ENCODE measurements at places on chromosomes 5 and 9.

GRCh38 chr9:5582835-5583195 is 46.1 kb upstream of the RIC1 start:
- peak; percentile 80 for DNase-seq

DNA sequence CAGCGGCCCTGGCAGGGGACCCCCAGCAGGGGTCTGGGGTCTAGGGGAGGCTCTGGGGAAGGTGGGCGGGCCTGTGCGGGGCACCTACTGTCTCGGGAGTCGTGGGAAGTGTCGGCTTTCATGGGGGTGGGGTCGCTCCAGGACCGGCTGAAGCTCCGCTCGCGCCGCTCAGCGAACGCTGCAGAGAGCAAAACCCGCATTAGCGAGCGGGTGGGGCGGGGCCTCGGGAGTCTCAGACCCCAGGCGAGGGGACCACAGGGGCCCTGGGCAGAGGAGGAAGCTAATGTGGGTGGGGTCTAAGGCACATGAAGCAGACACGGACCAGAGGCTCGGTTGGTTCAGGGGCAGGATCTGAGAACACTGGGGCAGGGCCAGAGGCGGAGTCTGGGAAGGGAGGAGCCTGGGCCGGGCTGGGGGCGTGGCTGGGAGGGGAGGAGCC is 5.5 kb downstream of the NSMF start:
- peak; percentile 44 for DNase-seq

GRCh38 chr9:13033959-13034693 is 245.4 kb downstream of the MPDZ start:
- DNase-seq = peak; percentile 65

DNA sequence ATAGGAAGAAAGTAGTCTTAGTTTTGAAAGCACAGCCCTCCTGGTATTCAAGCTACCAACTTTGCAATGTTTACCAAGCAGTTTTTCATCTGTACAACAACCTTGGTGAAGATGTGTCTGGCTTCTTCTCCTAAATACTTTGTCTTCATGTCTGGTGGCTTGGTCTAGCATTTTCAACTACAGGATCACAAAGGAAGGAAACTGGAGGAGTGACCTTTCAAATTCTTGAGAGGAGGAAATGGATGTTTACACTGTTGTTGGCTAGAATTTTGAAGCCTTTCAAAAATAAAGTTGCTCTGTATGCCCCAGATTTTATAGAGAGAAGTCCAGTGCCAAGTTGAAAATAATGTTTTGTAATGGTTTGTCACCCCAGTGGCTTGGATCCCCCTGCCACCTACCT is 16.3 kb downstream of the PAM start:
- DNase-seq = no peak

- DNase-seq = peak; percentile 39
Observed at GRCh38 chr5:136840601-136841000, 475.3 kb upstream of the TRPC7 start.

- DNase-seq = no peak
Observed at GRCh38 chr5:103523319-103523718, 39.3 kb downstream of the NUDT12 start.

GRCh38 chr9:100070104-100071041 is 28.4 kb downstream of the ERP44 start:
- DNase-seq = no peak

DNA sequence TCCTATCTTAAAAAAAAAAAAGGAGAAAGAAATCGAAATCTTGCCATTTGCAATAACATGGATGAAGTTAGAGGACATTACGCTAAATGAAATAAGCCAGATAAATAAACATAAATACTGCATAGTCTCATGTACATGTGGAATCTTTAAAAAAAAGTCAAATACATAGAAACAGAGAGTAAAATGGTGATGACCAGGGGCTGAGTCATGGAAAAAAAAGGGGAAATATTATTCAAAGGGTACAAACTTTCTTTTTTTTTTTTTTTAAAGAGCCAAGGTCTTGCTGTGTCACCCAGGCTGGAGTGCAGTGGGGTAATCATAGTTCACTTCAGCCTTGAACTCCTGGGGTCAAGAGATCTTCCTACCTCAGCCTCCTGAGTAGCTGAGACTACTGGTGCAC is 310.1 kb downstream of the ZNF608 start:
- DNase-seq = no peak

- peak; percentile 59 for DNase-seq
Observed at GRCh38 chr5:35230038-35230611, at the start of gene PRLR. PRLR (minus strand) TSS chr5:35230487; CDS start chr5:35089620, 140,867 bp downstream.

DNA sequence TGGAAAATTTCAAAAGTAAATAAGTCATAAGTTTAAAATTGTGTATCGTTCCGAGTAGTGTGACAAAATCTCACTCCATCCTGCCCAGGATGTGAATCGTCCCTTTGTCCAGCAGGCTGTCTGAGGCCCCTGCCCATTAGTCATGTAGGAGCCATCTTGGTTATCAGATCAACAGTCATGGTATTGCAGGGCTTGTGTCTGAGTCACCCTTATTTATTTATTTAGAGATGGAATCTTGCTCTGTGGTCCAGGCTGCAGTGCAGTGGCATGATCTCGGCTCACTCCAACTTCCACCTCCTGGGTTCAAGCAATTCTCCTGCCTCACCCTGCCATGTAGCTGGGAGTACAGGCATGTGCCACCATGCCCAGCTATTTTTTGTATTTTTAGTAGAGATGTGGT is 30.2 kb downstream of the ITGA2 start:
- peak; percentile 89 for DNase-seq

- DNase-seq = no peak
Observed at GRCh38 chr5:124572971-124573370, 173.5 kb downstream of the ZNF608 start.

DNA sequence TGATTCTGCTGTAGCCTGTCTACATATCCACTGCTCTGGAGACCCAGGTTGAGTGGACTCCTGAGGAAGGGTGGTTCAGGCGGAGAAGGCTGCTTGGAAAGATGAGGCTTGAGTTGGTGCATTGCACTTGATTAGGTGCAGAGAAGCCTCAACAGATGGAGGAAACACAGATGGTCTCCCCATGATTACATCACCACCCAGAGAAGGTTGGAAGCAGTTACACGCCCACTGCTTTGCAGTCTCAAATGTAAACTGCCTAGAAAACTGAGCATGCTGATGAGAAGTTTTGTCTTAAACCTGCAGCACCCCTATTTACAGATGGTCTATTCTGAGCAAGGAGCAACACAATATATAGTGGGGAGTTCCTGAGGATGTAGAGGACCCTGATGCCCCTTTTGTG is 266.6 kb downstream of the PIK3R1 start:
- DNase-seq = no peak

- peak; percentile 85 for DNase-seq
Observed at GRCh38 chr5:107486489-107486888, 184.2 kb downstream of the EFNA5 start.

DNA sequence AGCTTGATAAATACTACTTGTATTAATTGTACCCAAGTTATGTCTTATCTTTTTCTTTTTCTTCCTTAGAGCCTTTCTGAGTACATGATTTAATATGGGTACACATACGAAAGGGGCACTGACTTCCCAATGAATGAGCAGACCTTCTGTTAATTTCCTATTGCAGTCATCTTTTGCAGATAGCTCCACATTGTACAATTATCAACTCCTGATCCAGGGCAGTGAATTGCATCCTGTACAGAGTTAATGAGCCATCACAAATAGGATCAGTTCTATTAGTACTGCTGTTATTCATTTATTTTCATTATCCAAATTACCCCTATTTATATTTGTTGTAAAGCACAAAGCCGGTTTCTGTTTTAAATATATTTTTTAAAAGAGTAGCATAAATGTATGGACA is 105.6 kb downstream of the ADAMTSL1 start:
- peak; percentile 3 for DNase-seq

DNA sequence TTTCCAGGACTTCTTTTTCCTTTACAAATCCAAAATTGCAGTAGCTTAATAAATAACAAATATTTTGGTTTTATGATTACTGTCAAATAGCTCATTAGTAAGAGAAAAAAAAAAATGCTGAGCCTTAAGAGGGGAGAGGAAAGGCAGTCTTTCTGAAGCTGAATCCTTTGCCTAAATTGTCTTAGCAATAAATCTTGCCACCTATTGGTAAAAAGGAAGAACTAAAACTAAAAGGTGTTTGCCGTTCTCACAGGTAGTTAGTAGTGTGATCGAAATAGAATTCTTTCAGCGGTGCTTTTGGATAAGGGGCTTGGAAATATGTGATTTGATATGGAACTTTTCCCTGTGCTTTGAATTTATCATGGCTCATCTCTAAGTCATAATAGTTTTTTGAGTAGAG is 31.2 kb downstream of the PIK3R1 start:
- DNase-seq = no peak

DNA sequence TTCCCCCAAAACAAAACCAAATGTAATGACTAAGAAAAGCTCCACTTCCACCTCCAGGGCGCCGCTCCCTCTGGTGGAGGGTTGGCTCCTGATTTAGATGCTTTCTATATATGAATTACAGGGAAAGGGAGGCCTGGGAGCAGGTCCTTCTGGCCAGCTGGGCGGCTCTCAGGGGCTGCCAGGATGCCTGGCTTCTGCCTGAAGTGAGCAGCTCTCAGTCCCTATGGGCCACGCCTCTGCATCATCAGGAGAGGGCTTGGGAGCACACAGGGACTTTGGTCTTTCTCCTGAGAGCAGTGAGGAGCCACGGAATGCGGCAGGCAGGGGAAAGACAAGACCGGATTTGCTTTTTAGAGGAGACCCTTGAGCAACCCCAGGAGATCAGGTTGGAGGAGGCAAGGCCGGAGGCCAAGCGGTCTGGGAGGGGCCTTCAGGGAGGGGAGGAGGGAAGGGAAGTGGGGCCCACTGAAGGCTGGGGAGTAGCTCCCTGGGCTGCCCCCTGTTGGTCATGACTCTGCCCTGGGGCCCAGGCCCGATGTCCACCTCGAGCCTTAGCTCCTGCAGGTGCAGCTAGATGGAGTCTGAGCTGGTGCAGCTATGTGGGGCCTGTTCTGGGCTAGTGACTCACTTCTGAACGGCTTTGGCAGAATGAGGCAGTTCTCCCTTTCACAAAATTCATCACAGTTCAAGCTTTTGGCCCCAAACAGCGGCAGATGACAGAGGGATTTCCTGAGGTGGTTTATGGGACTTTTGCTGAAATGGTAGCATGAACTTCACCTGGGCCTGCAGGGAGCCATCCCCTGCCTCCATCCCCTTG is 11.3 kb upstream of the GRHPR start:
- no peak for DNase-seq

DNA sequence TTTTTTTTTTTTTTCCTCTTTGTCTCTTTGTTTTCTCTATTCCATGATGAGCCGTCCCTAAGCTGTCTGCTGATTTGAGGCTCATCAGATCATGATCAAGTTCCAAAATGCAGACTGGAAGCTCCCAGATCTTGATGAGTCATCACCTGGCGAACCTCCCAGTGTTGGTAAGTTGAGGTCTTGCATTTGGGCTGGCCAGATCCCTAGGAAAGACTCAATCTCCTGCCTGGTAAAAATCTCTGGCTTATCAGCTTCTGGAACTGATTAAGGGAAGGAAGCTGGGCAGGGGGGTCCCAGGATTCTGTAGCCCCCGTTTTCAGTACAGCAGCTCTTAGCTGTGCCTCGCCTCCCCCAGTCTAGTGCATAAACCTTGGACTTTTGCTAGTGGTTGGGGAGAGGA is 69.0 kb downstream of the TSPAN17 start:
- DNase-seq = peak; percentile 57

DNA sequence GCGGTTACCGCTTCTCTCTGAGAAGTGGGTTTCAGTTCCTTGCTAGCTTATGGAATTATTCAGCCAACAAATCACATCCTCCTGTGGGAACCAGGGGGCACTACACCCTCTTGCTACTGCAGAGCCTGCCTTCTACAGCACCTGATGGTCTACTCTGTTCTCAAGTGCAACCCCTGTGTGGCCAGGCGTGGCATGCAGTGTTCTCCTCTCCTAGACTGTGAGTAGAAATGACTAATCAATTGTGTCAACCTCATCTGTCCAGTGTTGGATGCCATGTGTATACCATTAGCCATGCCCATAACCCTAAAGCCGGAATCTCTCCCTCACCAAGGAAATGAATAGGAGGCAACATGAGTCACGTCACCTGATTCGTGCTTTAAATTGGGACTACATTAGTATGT is 117.2 kb upstream of the LIFR start:
- DNase-seq = peak; percentile 22

- peak; percentile 90 for DNase-seq
Observed at GRCh38 chr5:31113101-31113500, 80.4 kb upstream of the CDH6 start.

DNA sequence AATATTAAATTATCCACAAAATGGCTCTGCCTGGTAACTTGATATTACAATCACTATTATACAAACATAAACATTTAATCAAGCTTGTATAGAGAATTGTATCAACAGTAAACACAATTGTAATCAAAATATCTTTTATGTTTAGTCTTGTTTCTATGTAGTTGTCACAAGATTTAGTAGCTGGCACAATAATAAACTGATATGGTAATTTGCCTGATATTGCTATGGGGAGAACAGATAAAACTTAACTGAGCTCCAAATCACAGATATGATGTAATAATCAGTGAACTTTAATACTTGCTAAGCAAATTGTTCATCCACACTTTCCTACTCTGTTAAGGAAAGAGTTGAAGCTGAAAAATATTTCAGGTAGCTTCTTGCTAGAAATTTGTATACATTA is 189.8 kb downstream of the MPDZ start:
- no peak for DNase-seq

GRCh38 chr5:122730037-122730436 is 44.8 kb upstream of the SNX2 start:
- DNase-seq = no peak

DNA sequence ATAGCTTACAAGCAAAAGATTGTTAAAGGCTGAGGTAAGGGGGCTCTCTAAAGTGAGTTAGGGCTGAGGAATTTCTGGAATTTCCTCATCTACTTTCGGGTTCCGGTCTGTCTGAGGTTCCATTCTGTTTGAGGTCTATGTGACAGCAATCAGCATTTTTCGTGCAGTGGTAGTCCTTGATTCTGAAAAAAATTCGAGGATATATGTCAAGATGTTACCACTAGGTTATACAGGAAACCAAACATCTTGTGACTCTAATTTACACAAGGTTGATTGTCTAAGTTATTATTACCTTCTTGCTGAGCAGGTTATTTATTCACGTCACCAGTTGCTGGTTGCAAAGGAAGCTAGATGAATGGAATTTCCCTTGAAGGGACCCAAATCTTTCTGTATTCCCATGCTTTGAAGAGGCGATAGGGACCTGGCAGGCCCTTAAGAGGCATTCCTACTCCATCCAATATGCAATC is 35.2 kb downstream of the RLN2 start:
- peak; percentile 94 for DNase-seq

GRCh38 chr5:149113669-149114068 is 27.6 kb upstream of the ABLIM3 start:
- peak; percentile 88 for DNase-seq

GRCh38 chr9:93678199-93679019 is 102.0 kb downstream of the PHF2 start:
- no peak for DNase-seq

Measured in kidney tubule cell (primary cell).